ENCODE measurements at places on chromosomes 1 and 21. TPM values are rescaled to one million over a fixed set of nuclear protein-coding genes. Genes with fewer than 3 reads are reported as not detected.

DNA sequence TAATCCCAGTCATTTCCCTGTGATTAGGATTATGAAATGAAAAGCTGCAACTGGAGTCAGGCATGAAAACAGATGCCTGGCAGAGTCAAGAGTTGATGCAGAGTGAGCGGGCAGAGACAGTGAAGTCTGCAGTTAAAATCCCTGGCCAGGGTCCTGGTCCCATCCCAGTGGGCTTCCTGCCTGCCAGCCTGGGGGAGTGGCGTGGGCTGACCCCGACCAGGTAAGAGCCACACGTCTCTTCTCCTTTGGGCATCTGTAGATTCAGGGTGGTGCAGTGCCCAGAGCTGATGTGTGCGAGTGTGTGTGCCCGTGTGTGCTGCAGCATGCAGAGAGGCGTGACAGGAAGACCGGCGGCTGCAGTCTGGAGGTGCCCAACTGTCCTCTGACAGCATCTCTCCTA, 6.2 kb upstream of the KIAA1614 start:
- H3K27ac ChIP-seq, result no peak overlapping the region
- peaks cover 4% of the 10 kb centered on the region for H3K27me3 ChIP-seq
- no peak overlapping the region for H3K4me3 ChIP-seq

DNA sequence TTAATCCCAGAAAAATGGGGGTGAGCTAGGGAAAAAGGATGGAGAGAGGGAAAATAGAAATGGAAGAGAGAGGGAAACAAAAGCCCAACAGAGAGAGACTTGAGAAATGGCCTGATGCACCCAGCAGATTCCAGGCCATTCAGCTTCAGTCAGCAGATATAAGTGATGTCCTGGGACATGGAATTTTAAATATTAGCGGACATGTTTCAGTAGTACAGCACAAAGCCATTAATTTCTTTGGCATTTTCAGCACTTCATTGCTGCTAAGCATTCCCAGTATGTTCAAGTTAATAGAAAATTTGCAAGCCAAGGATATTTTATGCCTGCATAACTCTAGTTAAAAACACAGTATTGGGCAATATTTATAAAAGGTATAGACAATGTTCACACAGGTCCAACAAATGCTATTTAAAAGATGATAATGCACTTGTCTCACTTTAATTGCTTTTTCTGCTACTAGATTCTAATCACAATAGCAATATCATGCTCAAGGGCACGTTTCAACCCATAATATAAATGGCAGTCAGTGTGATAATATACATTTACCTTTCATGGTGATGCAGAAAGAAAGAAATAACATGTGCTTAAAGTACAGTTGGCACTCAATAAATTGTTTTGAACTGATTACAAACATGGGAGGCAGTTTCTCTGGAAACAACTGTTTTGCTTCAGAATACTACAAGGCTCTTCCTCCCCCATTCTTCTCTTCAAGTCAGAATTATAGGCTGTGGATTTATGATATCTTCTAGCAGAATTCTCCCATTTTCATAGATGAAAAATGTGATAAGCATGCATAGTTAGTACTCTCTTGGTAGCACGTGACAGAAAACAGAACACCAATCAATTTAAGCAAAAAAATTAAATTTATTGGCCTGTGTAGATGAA, 108.1 kb upstream of the MAGI3 start:
- H3K4me1 ChIP-seq, result peaks cover 8% of the 10 kb centered on the region
- no peaks in the 10 kb centered on the region for H3K27me3 ChIP-seq
- no peak overlapping the region for H3K27ac ChIP-seq
- no peaks in the 10 kb centered on the region for H3K36me3 ChIP-seq
- no peak for DNase-seq
- no peak overlapping the region for H3K4me3 ChIP-seq

- H3K4me1 ChIP-seq, result peaks cover 5% of the 10 kb centered on the region
- no peaks in the 10 kb centered on the region for H3K36me3 ChIP-seq
Observed at GRCh38 chr1:201660931-201661822, 122.2 kb downstream of the NAV1 start.

The PBX1 gene
- polyA plus RNA-seq, result 54.5 TPM

GRCh38 chr1:15816674-15817073, 9.2 kb upstream of the UQCRHL start:
- H3K36me3 ChIP-seq, result no peaks in the 10 kb centered on the region
- H3K4me1 ChIP-seq, result no peaks in the 10 kb centered on the region
- no peaks in the 10 kb centered on the region for H3K27me3 ChIP-seq
- no peak overlapping the region for H3K4me3 ChIP-seq
- H3K27ac ChIP-seq, result no peak overlapping the region

The OVAAL gene
- 2.5 TPM for polyA plus RNA-seq

DNA sequence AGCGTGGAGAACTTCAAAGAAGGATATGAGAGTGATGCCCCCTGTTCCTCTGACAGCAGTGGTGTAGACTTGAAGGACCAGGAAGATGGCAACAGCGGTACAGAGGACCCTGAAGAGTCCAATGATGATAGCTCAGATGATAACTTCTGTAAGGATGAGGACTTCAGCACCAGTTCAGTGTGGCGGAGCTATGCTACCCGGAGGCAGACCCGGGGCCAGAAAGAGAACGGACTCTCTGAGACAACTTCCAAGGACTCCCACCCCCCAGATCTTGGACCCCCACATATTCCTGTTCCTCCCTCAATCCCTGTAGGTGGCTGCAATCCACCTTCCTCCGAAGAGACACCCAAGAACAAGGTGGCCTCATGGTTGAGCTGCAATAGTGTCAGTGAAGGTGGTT, 14.0 kb downstream of the CERS2 start:
- no peak overlapping the region for H3K4me3 ChIP-seq
- H3K27ac ChIP-seq, result no peak overlapping the region

DNA sequence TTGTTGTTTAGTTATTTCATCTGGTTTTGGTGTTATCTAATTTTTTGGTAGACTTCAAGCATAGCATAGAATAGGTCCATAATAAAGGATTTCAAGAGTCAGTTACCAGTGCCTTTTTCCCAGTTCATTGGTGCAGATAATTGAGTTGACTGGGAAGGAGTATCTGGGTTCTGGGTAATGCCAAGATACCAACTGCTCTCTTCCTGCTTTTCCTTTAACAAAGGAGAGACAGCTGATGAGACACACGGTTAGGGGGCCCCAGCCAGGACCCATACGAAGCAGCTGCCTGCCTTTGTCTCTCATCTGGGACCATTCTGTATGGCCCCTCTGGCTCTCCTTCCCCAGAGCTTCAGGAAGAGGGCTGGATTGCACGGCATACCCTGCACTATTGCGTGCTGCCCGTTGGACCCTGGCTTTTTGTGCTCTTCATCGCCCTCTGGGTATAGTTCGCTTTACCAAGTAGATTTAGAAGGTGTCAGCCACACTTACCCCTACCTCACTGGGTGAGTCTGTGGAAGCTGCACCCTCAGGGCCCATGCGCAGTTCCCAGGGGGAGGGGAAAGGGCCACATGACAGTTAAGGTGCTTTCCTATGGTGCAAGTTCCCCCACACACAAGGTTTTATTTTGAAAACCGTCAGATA, 7.0 kb downstream of the NAV1 start:
- DNase-seq, result no peak
- H3K27ac ChIP-seq, result no peak overlapping the region
- no peak overlapping the region for H3K4me3 ChIP-seq
- H3K4me1 ChIP-seq, result no peaks in the 10 kb centered on the region
- no peaks in the 10 kb centered on the region for H3K36me3 ChIP-seq
- no peaks in the 10 kb centered on the region for H3K27me3 ChIP-seq

The BSND gene
- polyA plus RNA-seq, result not detected

- DNase-seq, result no peak
- no peak overlapping the region for H3K4me3 ChIP-seq
- no peak overlapping the region for H3K27ac ChIP-seq
Observed at GRCh38 chr1:23736437-23737134, 6.7 kb upstream of the ELOA start.

DNA sequence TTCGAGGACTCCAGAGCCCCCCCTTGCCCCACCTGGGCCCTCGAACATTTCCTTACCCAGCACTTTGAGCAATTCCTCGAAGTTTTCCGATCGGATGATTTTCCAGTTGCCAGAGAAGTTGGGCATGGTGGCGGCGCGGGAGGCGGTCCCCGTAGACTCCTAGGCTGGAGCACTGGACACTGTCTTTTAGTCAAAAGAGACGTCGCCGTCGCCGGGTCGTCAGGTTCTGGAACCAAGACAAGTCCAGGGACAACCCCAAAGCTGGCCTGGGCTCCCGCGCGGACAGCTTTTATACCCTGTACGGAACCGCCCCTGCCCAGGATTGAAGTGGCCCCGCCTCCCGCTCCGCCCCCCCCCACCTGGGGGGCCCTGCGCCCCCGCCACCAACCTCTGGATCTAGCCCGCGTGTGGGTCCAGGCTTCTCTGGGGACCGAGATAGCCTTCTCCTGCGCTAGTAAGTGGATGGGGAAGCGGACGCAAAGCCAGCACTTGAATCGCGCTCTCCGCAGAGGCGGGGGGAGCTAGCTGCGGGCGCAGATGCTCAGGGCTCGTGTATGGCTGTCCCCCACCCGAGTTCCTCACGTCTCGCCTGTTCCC, at the start of gene CRABP2:
Gene CRABP2, minus strand, starts transcription at position 263 of the 597 bp plus-strand sequence. Its CDS starts 137 bp downstream, at position 126.
- peak within 1 kb of the TSS; percentile 77 for H3K4me3 ChIP-seq
- peak; percentile 53 for DNase-seq
- H3K36me3 ChIP-seq, result peaks cover 4% of the 10 kb centered on the region
- peak within 1 kb of the TSS; percentile 80 for H3K27ac ChIP-seq

The FAM72C gene
- 3.3 TPM for polyA plus RNA-seq

The AMY1C gene
- not detected for polyA plus RNA-seq

GRCh38 chr1:36790191-36790590, 244.1 kb downstream of the GRIK3 start:
- H3K36me3 ChIP-seq, result no peaks in the 10 kb centered on the region
- no peak for DNase-seq
- H3K27me3 ChIP-seq, result no peaks in the 10 kb centered on the region
- no peak overlapping the region for H3K27ac ChIP-seq
- H3K4me3 ChIP-seq, result no peak overlapping the region
- no peaks in the 10 kb centered on the region for H3K4me1 ChIP-seq

DNA sequence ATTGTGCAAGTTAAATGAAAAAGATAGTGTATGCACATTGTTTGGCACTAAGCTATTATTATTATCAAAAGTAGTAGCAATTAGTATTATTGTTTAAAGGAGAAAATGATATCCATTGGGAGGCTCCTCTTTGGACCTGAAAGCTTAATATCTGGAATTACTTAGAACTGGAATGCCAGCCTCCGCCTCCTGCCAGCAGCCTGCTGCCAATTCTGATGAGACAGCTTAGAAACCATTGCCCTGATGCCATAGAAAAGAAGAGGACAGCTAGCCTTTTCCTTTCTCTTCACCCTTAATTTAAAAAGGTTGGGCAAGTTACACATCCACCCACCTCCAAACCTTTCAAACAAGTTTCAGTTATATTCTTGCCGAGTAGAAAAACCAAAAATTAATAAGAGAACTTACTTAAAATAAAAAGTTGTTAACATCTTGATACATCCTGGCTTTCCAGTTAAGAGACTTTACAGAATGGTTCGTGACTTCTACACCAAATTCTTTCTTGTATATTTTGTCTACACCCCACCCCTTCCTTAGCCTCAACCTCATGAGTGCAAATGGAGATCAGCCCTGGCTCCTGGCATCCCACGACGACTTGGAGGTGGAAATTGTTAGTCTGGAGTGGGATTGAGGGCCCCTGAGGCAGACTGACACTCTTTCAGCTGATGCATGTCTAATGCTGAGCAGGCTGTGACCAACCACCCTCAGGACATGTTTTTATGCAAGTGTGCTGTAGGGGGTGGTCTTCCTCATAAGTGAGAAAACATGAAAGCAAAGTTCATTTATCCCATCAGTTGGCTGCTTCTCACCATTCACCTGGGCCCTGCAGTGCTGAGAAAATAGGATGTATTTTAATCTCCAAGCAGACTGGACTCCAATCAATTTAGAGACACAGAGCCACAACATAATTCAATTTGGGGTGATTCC, 120.6 kb downstream of the KCNJ15 start:
- no peak overlapping the region for H3K4me3 ChIP-seq
- H3K4me1 ChIP-seq, result no peaks in the 10 kb centered on the region
- no peak overlapping the region for H3K27ac ChIP-seq

- H3K4me3 ChIP-seq, result no peak overlapping the region
- no peak for DNase-seq
- no peaks in the 10 kb centered on the region for H3K36me3 ChIP-seq
- no peaks in the 10 kb centered on the region for H3K27me3 ChIP-seq
Observed at GRCh38 chr1:189929501-189930099, 548.1 kb downstream of the BRINP3 start.

DNA sequence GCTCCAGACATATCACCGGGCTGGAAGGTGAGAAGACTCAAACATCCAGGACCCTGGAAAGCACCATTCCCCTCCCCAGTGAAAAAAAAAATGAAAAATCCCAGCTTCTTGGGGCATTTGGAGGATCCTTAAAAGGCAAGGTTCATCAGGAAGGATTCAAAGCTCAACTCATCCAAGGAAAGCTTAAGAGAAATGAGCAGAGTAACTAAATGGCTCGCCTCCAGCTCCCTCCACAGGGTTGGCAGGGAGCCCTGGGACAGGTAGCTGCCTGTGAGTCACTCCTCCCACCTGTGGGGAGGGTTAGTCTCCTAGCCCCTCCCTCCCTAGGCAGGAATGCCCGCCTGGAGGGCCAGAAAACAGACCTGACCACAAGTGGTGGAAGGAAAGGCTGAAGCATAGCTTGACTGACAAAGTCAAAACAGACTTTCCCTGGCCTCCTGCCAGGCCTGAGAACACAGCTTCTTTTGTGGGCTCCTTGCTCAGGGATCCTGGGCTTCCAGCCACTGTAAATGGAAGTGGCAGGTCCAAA, 712 bp upstream of the LAMB3 start:
- H3K27ac ChIP-seq, result no peak overlapping the region
- peak; percentile 61 for DNase-seq
- H3K36me3 ChIP-seq, result no peaks in the 10 kb centered on the region
- H3K4me3 ChIP-seq, result no peak overlapping the region

GRCh38 chr1:157784801-157785200, 7.9 kb upstream of the FCRL2 start:
- DNase-seq, result no peak
- no peaks in the 10 kb centered on the region for H3K27me3 ChIP-seq
- H3K4me3 ChIP-seq, result no peak overlapping the region
- no peaks in the 10 kb centered on the region for H3K4me1 ChIP-seq
- H3K27ac ChIP-seq, result no peak overlapping the region

The C1QA gene
- not detected for polyA plus RNA-seq

DNA sequence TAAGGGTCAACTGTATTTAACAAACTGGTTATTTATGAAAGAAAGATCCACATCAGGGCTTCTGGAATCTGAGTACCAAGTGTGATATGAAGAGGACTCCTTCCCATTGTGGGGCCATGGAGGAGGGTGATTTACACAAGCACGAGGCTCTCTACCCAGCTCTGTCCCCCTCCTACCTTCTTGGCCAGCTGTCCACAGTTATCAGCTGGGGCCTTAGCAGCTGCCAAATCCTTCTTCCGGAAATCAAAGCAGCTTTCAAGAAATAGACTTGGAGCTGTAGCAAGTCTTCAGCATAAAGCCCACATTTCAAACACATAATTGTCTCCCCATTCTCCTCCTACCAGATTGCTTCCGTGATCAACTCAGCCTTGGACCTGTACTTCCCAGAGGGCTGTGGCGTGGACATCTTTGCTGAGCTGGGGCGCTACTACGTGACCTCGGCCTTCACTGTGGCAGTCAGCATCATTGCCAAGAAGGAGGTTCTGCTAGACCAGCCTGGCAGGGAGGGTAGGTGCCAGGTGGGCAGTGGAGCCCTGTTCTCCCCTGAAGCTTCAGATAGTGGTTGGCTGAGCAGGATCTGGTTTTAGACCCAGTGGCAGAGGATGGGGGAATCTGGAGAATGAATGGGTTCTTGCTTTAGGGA, 15.5 kb downstream of the AZIN2 start:
- H3K36me3 ChIP-seq, result no peaks in the 10 kb centered on the region
- no peak overlapping the region for H3K4me3 ChIP-seq
- H3K4me1 ChIP-seq, result no peaks in the 10 kb centered on the region
- H3K27me3 ChIP-seq, result no peaks in the 10 kb centered on the region
- DNase-seq, result no peak
- no peak overlapping the region for H3K27ac ChIP-seq

The KCNA3 gene
- not detected for polyA plus RNA-seq

Data from cardiac muscle cell (in vitro differentiated cells and primary cell).